Right renal pelvis (tissue), 4 donors: ENCODE measurements at places on chromosomes 13 and 19.

DNA sequence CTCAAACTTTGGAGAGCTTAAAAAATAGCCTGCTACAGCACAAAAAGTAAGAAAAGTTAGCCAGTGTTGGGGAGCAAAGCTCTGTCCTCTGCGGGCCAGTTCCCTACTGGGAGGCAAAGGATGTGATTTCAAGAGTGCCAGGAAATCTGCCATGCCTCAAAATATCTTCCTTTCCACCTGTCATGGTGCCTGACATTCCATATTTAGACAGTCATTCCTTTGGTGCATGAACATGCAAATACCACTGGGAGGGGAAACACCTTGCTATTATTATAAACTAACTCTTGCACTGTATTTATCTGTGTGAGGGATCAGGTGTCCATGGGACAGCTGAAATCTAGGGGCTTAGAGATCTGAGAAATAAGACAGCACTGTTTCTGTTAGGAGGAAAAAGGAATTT is 10.3 kb downstream of the FREM2 start:
- DNase-seq: no peak

GRCh38 chr19:10344780-10345179 is 5.4 kb upstream of the ICAM3 start:
- no peak for DNase-seq

DNA sequence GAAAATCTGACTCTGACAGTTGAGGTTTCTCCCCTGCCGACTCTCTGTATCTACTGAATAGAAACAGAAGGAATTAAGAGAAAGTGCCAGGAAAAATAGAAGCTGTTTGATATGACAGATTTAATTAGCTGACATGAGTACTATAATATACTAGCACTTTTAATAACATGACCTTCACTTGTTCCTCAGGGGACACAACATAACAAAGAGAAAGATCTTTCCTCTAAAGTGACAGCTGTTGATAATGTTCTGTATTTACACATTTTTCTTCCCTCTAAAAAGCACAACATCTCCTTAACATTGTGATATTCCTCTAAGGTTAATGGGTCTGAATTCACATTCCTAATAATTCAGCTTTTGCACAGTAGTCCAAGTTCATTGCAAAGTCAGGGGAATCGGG is 1136.0 kb downstream of the PCDH17 start:
- peak; percentile 23 for DNase-seq

GRCh38 chr19:18123819-18124218 is 26.2 kb downstream of the MAST3 start:
- DNase-seq: no peak

GRCh38 chr13:93698016-93698613 is 471.5 kb downstream of the GPC6 start:
- no peak for DNase-seq

- no peak for DNase-seq
These were observed 142.3 kb upstream of the EDNRB start for GRCh38 chr13:78060966-78061365.

DNA sequence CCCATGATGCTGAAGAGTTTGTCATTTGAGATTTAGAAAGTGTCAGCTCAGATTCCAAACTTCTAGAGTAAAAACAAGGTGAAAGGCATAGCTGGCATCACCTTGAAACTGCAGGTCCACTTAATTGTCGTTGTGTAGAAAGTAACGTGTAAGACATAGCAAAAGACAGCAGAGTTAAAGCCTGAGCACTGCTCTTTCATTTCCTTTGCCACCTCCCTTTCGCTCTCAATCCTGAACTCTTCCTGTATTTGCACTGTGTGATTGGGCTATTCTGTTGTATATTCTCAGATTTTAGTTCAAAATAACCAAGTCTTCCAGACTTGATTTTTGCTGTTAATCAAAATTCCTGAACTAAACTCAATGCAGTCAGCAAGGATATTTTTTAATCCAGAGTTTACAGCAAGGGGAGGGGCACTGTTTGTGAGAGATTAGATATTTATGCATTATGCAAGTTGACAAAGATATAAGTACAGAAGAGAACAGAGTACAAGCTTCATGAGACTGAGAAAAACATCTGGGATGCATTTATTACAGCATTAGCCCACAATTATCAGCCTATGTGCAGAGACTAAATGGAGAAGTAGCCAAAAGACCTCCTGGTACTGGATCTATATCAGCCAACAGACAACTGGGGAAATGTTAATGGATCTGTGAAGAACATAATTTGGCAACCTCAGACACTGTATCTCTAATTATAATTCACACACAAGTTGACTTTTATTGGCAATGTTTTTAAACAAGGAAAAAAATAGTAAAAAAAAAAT is 328.6 kb downstream of the SUCLA2 start:
- no peak for DNase-seq

DNA sequence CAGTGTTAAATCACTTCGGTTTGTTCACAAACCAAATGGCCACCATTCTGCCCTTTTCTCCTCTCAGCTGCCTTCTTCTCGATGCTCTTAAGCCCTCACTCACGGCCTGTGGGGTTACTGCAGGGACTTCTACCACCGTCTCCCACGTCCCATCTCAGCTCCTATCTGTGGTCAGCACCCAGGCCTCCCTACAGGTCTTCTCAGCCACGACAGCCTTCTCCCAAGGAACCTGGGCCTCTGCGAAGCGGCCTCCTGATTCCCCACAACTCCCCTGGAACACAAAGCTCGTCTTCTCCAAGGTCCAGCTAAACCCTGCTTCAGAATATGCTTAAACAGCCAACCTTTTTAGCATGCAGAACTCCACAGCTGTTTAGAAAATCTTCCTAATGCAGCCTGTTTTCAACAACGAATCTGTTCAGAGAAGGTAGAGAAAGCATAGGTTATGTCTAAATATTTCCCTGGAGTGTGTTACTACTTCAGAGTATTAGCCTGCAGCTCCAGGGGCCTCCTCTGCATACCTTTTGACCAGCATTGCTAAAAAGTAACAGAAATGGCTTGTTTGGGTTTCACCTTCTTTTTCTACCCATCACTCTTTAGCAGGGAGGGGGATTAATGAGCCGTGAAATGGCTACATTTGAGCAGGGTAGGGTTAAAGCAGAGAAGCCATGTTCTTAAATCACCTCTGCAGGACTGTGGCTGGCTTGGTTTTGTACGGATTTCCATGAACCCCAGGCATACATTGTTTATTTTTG is 104.0 kb downstream of the COL4A2 start:
- peak; percentile 81 for DNase-seq

- no peak for DNase-seq
These were observed 35.0 kb downstream of the AMER2 start for GRCh38 chr13:25136880-25137787.

DNA sequence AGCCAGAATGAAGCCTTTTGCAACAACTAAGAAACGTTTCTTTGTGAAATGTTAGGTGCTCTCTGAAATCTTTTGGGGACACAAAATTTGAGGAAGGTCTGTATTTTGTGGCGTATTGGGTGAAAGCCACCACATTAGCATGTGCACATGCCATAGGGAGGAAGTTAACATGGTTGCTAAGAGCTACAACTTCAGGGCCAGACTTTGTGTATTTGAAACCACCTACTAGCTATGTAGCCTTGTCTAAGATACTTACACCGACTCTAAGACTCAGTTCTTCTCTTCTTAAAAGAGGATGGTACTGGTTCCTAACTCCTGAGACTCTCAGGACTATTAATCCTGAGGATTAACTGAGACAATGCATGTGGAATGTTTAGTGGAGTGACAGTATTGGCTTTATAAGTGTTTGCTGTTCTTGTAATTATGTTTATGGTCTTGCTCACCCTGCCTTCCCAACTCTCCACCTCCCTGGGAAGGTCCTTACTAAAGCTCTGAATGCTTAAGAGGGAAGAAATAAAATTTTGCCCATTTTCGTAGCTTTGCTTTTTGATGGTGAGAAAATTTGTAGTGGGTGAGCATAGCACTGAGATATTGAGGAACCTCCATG is 15.5 kb downstream of the SERP2 start:
- DNase-seq: no peak

DNA sequence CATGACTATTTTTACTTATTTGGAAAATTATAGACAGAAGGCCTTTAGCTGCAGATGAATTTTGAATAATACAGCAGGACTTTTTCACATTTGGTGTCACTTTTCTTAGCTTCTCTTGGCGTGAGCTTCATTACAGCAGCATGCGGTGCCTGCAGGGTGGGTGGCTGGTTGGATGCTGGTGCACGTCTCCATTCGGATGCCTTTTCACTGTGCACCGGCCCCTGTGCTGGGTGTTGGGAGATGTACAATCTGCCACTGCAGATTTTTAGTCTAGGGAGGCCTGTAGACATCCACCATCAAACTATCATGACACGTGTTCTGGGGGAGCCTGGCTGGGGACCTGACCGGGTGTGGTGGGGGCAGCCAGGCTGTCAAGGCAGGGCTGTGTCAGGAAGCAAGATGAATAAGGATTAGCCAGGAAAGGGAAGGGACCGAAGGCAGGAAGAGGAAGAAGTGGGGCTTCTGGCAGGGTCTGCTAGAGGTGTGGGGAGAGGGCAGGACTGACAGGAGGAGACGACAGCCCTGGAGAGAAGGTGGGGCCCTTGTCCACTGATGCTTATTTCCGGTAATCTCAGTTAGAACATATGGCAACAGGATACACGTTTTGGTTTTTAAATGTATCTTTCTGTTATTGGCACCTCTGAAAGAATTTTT is 88.8 kb downstream of the ARHGEF7 start:
- DNase-seq: no peak

- no peak for DNase-seq
These were observed 304.9 kb downstream of the PCDH20 start for GRCh38 chr13:61110732-61111131.

GRCh38 chr13:75514080-75514995 is 23.3 kb downstream of the COMMD6 start:
- DNase-seq: no peak

DNA sequence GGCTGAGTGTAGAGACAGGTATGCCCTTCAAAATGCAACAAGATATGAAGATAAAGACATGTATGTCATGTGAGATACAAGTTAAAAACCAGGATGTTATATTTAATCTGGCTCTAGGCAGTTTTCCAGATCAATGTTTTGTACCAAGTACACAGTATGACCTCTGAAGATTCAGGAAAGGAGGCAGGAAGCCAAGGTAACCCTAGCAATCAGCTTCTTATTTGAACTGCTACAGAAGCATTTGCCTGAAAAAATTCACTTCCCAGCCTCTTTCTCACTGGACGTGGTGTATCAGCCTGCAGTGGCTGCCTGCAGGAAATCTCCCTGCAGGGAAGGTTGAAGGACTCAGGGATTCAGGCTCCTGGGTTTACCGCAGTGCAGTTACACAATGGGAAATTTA is 24.1 kb downstream of the OLFM4 start:
- no peak for DNase-seq

DNA sequence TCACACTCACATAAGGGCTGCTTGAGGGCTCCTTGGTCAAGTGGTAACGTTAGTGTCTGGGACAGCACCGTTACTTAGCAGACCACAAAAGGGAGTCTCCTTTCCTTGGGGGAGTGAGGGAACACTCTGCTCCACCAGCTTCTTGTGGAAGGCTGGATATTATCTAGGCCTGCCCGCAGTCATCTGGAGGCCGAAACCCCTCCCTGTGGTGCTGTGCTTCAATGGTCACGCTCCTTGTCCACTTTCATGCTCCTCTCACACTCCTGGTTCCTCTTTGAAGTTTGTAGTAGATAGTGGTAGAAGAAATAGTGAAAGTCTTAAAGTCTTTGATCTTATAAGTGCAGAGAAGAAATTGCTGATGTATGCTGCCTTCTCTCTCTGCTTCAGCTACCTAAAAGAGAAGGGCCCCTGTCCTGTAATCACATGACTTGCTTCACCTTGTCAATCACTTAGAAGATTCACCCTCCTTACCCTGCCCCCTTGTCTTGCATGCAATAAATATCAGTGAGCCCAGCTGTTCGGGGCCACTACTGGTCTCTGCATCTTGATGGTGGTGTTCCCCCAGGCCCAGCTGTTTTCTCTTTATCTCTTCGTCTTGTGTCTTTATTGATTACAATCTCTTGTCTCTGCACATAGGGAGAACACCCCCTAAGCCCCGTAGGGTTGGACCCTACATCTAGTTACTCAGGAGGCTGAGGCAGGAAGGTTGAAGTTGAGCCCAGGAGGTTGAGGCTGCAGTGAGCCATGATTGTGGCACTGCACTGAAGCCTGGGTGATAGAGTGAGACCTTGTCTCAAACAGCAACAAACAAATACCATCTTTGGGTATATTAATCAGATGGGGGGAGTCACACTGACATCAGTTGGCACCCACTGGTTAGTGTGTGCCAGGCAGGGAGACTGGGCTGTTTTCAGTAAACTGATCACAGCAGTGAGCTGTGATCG is 11.6 kb upstream of the MZF1 start:
- no peak for DNase-seq

DNA sequence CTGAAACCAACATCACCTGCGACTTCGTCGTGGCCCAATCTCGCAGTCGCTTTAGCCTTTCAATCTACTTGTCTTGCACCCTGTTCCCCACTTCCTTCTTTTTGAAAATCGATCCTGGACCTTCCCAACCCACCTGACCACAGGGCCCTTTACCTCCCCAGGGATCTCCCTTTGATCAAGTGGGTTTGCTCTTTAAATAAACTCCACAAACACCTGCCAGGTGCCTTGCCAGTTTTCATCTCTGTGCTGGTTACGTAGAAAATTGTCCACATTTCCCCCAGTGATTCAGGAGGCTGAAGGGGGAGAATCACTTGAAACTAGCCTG is 14.5 kb upstream of the RAB20 start:
- no peak for DNase-seq

GRCh38 chr13:95356916-95357315 is 55.7 kb upstream of the ABCC4 start:
- no peak for DNase-seq

DNA sequence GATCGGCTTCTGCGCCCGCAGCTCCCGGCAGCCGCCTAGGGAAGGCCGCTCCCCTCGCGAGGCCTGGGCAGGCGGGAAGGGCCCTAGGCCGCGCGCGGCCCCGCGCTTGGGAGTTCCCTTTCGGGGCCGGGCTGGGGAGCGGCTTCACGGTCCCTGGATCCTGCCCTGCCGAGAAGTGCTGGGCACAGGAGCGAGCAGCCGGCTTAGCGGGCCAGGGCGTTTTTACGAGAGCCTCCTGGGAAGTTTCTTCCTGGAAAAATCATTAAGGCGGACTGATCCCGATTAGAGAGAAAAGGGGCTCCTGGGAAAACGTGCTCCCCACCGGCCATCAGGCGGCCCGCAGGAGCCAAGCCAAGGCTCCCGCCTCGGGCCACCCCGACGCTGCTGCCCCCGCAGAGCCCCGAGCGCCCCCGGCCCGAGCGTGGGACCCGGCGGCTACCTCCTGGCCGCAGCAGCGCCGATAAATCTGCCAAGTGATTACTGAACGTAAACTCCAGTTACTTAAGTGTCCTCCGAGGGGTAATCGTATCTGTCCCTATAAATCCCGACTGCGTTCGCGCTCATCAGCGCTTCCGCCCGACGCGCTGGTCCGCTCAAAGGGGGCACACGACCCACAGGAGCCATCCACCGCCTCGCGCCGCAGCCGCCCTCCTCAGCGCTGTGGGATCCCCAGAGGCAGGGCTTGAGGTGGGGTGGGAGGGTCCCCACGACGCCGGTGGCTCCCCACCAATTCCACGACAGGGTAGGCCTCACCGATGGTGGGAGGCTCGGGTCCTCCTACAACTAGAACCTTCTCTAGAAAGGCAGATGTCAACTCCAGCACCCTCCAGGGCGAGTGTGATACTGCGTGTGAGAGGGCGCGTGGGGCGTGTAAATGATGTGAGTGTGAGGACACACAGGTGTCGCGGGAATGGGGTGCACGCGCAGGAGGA is 2.8 kb downstream of the ZIC5 start:
- no peak for DNase-seq

- DNase-seq: no peak
These were observed 38.2 kb upstream of the IGSF23 start for GRCh38 chr19:44575116-44575700.

GRCh38 chr13:107650081-107650701 is 565.1 kb downstream of the LIG4 start:
- DNase-seq: peak; percentile 29

GRCh38 chr13:52034616-52035226 is 10.2 kb downstream of the UTP14C start:
- no peak for DNase-seq
